ENCODE measurements at places on chromosomes 13 and 19.

GRCh38 chr19:52622261-52622660 lies 15.9 kb downstream of the ZNF83 start:
- DNase-seq, result no peak

- DNase-seq, result no peak
Observed at GRCh38 chr19:44113784-44114390, 688 bp downstream of the ZNF225 start.

GRCh38 chr13:94192431-94192975 lies 287.0 kb downstream of the DCT start:
- DNase-seq, result no peak

GRCh38 chr13:97875218-97875617 lies 78.3 kb upstream of the IPO5 start:
- DNase-seq, result no peak

DNA sequence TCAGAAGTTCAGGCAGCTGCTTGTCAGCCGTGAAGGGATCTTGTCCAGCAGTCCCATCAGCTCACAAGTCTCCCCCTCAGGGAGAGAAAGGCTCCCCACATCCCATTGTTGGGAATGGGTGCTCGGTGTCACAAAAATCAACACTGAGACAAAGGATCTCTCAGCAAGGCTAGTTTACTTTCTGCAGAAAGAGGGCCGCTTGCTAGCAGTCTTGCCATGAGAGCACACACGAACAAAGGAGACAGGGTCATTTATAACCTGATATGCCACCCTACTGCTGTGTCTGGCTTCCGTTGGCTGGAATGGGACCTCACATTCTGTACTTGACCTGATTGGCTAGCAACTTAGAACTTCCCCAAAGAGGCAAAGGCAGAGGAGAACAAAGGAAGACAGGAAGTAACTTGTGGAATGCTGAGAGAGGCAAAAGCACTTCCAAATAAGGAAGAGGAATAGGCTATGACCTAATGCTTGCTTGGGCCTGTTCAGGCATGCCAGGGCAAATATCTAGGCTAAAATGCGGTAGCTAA lies 8.7 kb upstream of the IGFL3 start:
- DNase-seq, result peak; percentile 9

- DNase-seq, result no peak
Observed at GRCh38 chr13:30396434-30397075, 25.7 kb upstream of the UBE2L5 start.

DNA sequence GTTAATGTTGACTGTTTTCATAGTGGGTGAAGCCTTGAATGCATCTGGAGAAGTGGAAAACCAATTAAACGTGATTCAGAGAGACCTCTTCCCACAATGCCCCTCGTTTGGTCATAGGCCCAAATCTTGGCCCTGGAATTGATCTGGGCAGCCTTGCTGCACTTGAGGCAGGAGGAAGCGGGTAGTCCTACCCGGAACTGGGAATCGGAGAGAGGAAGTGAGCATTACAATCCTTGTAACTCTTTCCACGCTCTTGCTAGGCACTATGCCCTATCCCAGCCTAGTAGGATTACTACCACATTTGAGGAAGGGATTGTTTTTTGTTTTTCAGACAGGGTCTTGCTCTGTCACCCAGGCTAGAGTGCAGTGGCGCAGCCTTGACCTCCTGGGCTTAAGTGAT lies 3.6 kb downstream of the KCNK6 start:
- no peak for DNase-seq

- DNase-seq, result no peak
Observed at GRCh38 chr13:60538566-60538965, 141.5 kb downstream of the TDRD3 start.

DNA sequence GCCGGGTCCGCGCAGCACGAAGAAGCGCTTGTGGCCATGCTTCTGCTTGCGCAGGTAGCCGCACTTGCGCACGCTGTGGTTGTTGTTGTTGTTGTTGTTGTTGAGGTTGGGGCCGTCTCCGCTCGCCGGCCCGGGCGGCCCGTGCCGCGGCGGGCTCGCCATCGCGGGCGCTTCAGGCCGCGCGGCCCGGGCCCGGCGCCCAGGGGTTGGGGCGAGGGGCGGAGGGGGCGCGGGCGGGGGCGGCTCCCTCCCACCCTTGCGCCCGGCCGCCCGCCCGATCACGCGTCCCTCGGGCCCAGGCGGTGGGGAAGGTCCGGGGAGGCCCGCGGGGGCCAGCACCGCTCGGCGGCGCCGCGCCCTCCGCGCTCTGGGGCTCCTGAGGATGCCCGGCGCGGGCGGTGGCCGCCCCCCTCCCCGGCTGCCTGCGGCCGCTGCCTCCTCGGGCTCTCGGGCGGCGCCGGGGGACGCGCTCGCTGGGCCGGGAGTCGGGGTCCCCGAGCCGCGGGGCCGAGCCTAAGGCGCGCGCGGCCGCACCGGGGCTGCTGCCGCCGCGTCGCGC lies 412 bp downstream of the IRS2 start:
- no peak for DNase-seq

DNA sequence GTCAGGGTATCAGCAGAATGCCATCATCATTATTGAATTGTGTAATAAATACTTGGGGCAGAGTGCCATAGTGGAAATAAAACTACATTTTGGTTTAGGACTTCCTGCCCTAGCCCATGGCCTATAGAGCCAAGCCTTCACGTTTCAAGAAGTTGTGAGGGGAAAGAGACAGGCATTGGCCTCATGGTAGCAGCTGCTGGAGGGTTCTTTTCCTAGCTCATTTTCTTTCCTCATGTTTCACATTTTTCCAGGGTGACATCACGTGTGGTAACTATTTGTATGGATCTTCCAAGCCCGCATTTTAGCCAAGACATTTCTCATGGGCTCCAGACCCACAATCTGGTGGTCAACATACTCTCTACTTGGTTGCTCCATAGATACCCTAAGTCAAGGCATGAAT lies 80.4 kb downstream of the LRCH1 start:
- DNase-seq, result no peak

- no peak for DNase-seq
Observed at GRCh38 chr19:51786646-51787494, 8.1 kb upstream of the FPR3 start.

DNA sequence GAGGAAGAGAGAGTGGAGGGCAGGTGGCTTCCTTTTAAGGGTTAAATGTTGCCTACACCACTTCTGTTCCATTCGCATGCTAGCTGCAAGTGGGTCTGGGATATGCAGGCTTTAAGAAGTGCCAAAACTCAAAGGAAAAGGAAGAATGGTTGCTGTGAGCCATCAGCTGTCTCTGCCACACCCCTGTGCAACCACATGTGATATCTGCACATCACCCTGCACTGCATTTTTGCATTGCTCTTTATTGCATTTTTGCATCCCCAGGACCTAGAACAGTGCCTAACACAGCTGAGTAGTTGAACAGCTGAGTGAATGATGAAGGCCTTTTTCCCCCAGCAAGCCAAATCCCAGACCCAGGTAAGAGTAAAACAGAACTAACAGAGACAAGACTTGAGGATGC lies 136.1 kb downstream of the ZIC5 start:
- no peak for DNase-seq

DNA sequence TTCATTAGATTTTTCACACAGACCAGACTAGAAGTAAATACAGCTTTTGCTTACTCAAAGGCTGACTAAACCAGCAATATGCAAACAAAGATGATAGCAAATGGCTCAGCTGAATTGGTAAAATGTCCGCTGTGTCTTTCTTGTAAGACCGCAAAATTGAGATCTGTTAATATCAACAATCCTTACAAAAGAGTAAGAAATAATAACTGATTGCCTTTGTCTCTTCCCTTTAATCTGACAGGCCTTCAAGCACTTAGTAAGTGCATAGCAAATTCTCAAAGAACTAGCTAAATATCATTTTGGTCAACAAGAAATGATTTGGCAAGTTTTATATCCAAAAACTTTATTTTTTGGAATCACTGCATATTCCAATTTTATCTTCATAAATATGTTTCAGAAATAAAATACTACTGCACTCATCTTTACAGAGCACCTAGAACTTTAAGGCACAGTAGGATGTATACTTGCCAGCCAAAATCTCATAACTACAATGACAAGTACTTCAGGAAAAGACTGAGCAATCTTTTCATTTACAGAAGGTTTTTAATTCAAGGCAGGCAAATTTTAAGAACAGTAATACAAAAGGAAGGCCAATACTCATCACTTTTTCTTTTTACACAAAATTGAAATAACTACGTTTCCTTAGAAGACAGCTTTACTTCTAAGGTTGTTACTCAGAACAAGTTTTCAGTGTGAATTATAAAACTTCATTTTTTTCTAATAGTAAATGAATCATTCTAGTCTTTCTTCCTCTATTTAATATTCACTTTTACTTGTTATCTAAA lies 1.1 kb downstream of the ELF1 start:
- no peak for DNase-seq

DNA sequence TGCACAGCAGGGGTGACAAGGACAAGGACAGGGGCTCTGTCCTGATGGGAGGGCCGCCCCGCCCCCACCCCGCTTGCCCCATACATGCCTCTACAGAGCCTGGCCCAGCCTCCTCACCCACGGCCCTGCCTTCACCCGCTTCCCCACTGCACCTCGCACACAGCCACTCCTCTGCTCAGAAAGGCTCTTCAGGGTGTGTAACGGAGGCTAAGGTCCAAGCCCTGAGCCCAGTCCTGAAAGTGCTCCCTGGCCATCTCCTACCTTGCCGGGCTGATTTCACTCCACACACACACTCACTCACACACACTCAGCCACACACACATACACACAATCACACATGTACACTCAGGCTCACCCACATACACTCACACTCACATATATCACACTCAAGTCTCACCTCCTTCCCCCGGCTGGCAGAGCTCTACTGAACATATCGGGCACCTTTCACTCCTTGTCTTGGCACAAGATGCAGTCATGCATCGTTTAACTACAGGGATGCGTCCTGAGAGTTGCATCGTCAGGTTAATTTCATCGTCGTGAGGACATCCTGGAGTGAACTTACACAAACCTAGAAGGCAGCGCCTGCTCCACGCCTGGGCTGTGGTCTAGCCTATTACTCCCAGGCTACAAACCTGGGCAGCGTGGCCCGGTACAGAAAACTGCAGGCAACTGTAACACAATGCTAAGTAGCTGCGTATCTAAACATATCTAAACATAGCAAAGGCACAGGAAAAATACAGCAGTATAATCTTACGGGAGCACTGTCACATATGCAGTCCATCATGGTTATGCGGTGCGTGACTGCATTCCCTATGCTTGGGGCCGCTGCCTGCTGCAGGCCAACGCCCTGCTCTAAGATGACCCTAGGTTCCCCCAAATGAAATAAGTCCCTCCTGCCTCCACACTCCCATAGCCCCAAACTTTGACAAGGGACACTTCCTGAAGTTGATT lies 13.1 kb downstream of the EPS15L1 start:
- no peak for DNase-seq

- DNase-seq, result no peak
Observed at GRCh38 chr13:105960326-105960725, 575.1 kb downstream of the EFNB2 start.

Measured in NCI-H1417 treated with DMSO at 0.1 percent for 48 hours (cell line).